ENCODE measurements at places on chromosomes 4 and X.

GRCh38 chr4:133157460-133158160, 8.5 kb downstream of the PCDH10 start:
- no peak for DNase-seq

GRCh38 chr4:188536826-188537225, 397.6 kb downstream of the TRIML1 start:
- no peak for DNase-seq

GRCh38 chr4:43339435-43339834, 446.9 kb downstream of the GRXCR1 start:
- DNase-seq = no peak

DNA sequence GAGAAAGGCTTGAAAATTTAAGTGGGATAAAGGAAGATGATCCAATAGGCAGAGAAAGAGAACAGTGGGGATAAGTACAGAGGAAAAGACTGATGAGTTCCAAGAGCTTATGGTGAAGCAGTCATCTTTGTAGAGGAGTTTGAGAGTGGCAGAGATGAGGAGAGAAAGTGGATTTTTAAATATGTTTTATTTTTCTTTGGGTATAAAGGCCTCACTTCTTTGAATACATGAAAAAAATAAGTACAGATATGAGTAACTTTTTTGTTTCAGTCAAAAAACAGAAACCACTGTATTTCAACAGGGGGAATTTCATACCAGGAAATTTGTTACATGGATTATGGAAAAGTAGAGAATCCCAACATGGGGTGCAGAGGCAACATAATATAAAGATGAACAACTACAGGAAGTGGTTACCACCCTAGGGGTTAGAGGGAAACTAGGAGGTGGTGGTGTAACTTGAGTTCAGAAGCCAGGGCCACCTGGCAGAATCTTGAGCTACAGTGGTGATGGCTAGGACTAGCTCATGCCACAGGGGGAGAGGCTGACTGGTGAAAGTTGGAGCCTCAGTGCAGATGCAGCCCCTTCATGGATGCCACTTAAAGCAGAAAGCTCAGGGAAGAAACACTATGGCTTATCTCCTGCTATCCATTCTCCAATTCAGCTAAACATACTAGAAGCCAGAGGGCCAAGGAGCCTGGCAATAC, 3.4 kb upstream of the CYBB start:
- DNase-seq = no peak

- DNase-seq = no peak
Measured at GRCh38 chr4:144666539-144667175, 20.7 kb downstream of the HHIP start.

GRCh38 chr4:15945516-15945915, 7.0 kb upstream of the FGFBP1 start:
- DNase-seq = no peak

DNA sequence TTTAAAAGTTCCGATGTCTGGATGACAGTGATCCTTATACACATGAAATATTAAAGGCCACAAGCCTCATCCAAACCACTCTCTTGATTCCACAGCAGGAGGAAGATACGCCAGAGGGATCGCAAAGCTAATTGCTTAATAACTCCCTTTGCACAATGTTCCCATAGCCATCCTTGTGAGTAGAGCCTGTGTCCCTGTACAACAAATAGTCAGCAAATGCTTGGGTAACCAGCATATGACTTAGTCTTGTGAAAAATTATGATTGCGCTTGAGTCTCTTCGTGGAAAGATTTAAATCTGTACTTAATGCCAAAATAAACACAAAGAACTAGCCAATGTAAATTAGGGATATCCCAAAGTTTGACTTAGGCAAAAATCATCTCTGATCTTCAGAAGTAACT, 31.5 kb downstream of the SLC9A7 start:
- no peak for DNase-seq
